ENCODE measurements at places on chromosomes 3 and 15.

DNA sequence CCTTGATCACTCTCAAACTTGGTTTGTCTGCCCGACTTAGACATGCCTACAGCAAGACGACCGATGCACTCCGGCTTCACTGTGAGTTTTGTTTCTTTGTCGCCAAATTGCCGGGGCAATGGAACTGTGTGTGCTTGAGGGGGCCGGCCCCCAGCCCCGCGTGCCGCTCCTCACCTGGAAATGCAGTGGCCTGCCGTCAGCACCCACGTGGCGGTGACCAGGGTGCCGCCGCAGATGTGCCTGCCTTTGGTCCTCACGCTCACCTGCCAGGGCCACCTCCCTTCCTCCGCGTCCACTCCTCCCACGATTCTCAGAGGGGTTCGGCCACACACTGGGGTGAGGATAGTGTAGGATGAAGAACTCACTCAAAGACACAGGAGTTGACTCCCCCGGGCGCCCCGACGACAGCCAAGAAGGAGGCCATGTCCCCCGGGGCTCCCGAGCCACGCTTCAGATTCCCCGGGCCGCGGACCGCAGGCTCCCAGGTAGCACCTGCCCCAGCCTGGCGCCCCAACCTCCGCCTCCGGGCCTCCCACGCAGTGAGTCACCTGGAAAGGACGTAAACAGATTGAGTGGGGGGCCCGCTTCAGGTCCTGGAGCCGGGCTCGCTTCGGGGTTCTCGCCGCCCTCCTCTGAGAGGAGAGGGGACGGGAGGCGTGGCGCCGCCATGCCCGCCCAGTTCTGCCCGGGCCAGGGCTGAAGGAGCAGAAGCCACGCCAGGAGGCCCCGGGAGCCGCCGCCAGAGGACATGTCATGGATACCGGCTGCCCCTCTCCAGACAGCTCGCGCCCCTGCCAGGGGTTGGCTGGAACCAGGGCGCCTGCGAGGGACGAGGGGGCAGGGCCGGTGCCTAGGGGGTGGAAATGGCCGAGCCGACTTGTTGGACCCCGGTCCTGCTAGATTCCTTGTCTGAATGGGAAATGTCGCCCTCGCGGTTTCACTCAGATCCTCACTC lies 29.6 kb downstream of the MYL3 start:
- DNase-seq, result no peak

- no peak for DNase-seq
Observed at GRCh38 chr15:89019436-89019835, 68.8 kb upstream of the ABHD2 start.

DNA sequence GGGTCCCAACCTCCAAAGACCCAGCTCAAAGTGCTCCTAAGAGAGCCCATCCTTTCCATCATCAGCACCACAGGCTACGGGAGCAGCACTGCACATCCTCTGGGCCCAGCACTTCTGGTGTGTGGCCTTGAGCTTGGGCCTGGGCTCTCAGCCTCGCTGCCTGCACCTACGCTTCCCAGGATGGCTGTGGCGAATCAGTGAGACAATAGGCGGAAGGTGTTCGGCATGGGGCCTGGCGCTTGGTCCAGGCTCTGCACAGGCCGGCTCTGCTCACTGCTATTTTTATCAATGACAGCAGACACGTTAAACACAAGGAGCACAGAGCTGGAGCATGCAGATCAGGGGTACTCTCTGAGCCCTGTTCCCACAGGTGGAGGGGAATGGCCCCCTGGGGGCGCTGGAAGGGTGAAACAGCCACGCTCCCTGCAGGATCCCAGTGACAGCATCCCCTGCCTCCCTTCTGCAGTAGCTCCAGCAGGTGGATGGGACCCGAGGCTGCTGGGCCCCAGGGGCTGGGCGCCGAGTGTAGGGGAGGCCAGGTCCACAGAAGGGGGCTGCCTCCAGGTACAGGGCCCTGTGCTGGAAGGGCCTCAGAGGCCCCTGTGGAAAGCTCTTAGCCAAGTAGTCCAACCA lies 90.0 kb upstream of the RPL32 start:
- no peak for DNase-seq

GRCh38 chr3:37809846-37810447 lies 51.7 kb upstream of the CTDSPL start:
- DNase-seq, result no peak

GRCh38 chr3:72496051-72496670 lies 352.1 kb downstream of the SHQ1 start:
- no peak for DNase-seq

DNA sequence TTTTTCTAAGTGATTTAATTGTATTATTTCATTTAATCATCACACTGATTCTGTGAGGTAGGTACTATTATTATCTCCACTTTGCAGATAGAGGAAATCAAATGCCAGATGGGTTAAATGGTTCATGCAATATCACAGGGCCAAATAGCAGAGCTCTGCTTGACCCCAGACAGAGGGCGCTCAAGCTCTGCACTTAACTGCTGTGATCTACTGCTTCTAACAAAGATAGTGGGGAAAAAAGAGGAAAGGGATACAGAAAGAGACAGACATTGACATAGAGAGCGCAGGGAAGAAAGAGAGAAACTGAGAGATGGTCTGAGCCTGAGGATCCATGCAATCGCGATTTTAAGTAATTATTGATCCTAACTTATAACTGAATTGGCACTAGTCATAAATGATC lies 279.1 kb upstream of the THRB start:
- no peak for DNase-seq

GRCh38 chr3:20462723-20463122 lies 276.7 kb upstream of the SGO1 start:
- no peak for DNase-seq

GRCh38 chr3:61562721-61563312 lies 1.4 kb downstream of the PTPRG start:
- no peak for DNase-seq

DNA sequence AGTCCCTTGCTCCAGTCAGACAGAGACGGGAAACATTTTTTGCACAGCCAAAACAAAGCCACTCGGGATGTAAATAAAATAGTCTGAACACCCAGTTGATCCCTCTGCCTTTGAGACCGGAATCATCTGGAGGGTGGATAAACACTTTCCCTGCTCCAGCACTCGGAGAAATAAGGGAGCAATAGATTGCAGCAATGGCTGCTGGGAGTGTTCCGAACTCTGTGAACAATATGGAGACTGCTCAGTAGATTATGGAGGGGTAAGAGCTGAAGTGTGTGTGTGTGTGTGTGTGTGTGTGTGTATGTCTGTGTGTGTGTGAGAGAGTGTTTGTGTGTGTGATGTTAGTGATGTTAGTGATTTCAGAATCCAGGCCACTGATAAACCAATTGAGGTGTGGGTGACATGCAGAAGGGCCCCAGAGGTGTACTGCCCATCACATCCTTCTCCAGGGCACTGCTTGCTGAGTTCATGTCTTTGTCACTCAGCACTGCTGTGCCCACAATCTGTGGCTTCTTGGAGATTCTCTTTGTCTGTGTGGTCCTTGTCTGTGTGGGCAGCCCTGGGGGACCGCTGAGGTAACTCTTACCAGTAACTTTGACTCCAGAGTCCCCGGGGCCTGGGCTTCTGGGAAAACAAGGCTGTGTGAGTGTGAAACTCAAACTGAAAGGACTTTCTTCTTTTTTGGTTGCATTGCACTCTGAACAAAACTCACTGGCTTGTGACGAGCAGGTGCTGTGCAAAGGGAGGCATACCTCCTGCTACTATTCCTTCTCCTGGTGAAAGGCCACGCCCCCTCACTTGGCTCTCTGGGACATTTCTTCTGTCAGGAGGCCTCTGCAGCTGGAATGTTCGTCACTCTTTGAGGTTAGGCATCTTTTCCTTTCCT lies 23.0 kb downstream of the CRYGS start:
- no peak for DNase-seq

- DNase-seq, result no peak
Observed at GRCh38 chr3:42693530-42693930, 8.2 kb downstream of the KLHL40 start.

- DNase-seq, result no peak
Observed at GRCh38 chr15:69893863-69894262, 203.9 kb downstream of the TLE3 start.

GRCh38 chr15:94404733-94405283 lies 173.4 kb downstream of the MCTP2 start:
- no peak for DNase-seq
